Epithelial cell of esophagus (primary cell): ENCODE measurements at places on chromosomes 4 and X.

DNA sequence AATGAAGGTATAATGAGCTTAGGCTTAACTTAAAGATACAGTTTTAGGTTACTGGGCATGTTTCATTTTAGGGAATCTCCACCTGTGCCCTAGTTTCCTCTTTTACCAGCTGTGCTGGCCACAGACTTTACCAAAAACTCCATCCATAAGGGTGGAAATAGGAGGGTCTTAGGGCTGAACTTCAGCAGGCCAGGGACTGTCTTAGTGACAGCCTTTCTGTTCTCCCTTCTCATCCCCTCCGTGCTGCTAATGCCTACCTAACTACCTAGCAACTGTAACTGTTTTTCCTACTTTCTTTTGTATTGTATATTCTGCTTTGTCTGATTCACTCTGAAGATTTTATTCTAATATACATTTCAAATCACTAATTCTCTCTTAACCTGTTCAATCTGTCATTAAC is 1375.3 kb downstream of the PCDH18 start:
- DNase-seq: no peak

GRCh38 chr4:13548984-13549546 is 4.8 kb upstream of the NKX3-2 start:
- DNase-seq: peak; percentile 81

DNA sequence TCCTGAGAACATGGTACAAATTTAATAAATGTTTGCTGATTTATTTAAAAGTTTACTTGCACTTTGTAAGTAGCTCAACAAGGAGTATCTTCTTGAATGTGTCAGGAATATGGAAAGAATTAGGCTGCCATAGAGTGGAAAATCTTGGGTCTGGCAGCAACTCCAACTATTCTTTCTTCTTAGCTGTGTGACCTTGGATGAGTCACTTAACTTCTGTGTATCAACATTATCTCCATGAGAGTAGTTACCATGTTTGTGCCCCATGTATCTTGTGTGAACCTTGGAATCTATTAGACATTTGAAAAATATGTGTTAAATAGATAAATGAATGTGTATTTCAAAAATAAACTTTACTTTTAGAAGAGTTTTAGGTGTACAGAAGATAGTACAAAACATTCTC is 348.8 kb downstream of the GBA3 start:
- DNase-seq: no peak

GRCh38 chrX:14448406-14448805 is 80.9 kb upstream of the GLRA2 start:
- DNase-seq: no peak

- DNase-seq: no peak
These were observed 38.3 kb downstream of the GPAT3 start for GRCh38 chr4:83574247-83574646.

GRCh38 chr4:1332686-1333085 is 14.3 kb upstream of the UVSSA start:
- DNase-seq: no peak

DNA sequence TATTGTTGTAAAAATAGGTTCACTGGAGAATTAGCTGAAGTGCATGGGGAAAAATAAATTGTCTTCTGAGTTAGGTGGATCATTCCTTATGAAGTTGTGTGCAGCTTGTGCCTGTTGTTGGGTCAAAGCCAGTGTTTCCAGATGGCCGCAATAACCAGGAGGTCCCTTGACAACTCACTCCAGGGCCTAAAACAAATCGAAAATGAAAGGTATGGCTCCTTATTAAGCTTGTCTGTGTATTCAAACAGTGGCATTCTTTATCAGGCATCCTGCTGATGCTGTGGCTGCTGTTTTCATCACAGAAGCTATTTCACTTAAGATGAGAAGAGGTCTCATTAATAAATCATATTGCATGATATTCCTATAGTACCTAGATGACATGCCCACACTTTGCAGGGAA is 80.2 kb downstream of the GRIA2 start:
- DNase-seq: no peak

DNA sequence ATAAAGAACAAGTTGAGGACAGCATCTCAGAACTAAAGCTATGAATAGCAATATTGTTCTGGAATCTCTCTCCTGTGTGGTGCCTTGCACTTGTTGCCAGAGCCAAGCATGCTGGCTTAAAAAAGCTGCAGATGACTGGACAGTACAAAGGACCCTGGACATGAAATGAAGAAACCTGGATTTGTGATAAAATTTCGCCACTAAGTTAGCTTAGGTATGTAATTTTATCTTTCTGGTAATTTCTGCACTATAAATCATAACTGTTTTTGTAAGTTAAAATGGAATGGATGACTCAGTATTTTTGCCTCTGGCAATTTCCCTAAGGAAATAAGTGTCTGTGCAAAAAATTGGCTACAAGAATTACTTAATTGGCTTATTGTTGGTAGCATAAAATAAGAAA is 317.2 kb downstream of the CAMK2D start:
- DNase-seq: peak; percentile 46
